A549 (cell line): ENCODE measurements at places on chromosomes 7 and 10.
A peak's percentile ranks its signal among the peaks of the same experiment; 100 is the strongest.

DNA sequence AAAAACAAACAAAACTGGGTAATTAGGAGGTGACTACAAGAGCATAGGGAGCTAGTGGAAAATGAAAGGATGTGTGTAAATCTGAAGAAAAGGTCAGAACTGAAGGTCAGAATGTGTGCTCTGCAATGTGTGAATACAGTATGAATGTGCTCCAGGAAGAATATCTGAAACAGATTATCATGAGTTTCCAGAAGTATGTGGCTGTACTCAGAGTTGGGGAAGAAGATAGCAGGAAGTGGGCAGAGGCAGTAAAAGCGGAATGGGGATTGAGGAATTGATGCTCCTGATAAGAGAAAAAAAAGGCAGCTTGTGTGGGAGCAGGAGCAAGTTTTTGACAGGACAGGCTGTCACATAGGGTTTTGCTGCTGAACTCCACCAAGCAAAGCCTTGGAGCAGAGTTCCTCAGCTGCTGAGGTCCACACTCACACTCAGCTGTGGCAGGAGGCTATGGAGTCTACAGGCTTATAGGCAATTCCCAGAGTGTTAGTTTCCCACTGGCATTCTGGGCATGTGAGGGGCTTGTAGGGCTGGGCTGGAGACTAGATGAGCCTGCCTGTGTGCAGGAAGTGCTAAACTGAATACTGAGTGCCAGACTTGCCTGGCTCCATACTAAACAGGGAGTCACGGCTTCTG is 22.9 kb downstream of the H2AZ2 start:
- DNase-seq, result no peak

DNA sequence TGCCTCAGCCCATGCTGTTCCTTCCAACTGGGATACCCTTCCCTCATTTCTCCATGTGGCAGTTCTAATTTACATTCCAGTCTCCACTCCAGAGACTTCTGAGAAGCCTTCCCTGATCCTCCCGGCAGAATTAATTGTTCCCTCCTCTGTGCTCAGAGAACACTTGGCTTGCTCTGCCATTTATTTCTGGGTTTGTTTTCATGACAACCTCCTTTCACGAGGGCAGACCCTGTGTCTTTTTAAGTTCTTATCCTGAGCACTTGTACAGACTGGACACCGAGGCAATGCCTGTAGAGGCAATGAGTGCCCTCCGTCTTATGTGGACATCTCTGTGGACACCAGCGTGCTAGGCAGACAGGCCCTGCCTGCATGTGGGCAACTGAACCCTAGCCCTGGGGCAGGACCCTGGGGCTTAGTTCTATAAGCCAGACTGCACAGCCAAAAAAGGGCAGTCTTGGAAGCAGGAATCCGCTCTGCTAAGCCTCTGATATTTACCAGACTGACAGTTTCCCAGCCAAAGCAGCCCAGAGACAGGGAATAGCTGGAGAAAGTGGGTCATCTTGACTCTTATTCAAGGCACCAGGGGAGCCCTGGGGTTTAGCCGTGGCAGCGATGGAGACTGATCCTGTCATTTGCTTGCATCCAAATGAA is 474.0 kb downstream of the RPS24 start:
- no peak for DNase-seq

DNA sequence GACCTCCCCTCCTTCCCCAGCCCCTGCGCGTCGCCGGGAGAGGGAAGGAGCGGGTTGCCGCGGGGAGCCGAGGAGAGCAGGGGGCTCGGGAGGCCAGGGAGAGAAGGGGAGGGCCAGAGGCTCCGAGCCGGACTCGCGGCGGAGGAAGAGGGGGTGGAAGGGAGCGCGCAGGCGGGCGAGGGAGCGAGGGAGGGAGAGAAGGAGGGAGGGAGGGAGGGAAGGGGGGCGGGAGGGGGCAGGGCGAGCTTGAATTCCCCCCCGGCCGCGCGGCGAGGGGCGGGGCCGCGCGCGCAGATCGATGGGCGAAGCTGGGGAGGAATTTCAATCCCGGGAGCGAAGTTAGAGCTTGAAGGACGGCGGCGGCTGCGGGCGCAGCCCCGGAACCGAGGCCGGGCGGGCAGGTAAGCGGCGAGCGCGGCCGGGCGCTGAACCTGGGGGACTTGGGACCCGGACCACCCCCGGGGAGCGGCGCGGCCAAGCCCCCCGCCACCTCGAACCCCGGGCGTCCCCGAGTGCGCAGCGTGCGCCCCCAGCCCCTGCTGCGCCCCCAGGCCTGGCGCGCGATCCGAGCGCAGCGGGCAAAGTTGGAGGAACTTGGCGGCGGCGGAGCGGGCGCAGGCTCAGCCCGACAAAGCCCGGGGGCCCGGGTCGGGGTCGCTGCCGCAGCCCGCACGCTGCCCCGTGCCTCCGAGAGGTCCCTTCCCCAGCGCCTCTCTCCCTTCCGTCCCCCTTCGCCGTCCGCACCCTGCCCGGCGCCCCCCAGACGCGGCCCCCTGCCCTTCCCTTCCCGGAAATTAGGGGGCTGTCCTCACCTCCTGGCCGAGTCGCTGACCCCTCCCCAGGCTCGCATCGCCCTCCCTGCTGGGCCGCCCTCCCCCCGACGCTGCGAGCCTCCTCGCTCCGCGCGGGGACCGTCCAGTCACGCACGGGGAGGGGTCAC is at the start of gene ELFN1:
ELFN1 (plus strand) TSS at position 324 of the 940 bp plus-strand sequence. CDS start 74,320 bp downstream, outside the sequence.
- peak; percentile 51 for DNase-seq

- peak; percentile 63 for DNase-seq
Measured at GRCh38 chr10:102394801-102395399, 605 bp upstream of the NFKB2 start.

DNA sequence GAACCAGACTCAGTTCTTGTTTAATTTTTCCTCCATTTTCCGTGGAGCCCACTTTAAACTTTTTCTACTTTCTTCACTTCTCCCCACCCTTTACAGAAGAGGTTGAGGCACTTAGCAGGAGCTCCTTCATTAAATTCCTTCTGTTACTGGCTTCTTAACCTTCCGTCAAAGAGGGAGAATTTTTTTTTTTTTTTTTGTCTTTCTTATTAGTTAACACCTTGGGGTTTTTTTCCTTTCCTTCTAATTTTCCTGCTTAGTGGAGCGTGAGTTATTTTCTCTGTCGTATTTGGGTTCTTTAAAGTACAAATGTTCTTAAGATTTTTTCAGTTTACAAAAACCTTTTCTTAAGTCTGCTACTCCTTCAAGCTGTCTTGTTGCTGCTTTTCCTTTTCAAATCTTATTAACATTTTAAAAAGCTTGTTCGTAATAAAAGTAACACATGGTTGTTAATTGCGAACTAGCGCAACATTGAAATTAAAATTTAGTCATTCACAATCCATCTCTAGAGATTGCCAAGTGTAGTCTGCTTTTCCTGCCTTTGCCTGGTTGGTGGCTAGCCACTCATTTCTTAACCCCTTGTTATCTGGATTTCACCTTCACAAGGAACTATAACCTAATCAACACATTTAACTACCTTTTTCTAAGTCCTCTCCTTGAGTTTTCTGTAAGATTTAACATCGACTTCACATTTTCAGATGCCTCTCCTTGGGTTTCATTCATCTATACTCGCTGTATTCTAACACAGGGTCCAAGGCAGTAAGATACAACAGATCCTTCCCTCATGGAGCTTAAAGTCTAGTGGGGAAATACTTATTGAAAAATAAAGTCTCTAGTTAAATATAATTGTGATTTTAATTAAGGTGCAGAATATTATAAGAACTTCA is 2.0 kb downstream of the BMPR1A start:
- DNase-seq, result no peak

DNA sequence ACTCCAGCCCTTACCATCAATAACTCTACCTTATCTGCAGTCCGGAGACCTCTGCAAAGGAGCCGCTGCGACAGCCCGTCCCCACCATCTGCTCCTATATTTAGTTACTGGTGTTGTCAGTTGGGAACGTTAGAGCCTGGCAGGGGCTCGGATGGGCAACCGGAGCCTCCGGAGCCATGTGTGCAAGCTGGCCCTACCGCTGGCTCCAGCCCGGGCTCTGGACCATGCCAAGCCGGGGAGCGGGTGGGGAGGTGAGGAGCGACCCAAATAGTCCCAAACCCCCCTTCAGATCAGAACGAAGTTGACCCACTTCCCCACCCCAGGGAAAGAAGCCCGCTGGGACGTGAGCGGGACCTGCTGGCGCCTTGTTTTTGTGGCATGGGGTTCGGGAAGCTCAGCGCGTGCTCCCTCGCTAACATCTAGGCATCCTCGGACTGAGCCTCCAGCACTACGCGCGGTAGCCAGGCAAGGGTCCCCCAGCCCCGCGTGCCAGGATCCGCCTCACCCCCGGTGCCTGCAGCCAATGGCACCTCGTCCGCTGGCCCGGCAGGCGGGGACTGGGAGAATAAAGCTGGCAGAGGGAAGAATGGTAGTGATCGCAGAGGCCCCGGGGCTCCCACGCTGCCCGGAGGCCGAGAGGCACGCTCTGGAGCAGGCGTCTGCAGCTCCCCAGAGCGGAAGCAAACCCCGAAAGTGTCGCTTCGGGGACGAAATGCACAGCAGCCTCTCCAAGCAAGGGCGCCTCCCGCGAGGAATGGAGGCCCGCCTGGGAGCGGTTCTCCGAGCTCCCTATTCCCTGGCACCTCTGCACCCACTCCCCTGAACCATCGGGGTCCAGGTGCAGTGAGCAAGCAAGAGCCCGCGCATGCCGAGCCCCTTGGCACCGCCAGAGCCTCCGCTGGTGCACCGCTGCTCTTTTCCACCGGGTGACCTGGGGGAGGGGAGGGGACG is 679 bp downstream of the LRRC20 start:
- DNase-seq, result peak; percentile 25

DNA sequence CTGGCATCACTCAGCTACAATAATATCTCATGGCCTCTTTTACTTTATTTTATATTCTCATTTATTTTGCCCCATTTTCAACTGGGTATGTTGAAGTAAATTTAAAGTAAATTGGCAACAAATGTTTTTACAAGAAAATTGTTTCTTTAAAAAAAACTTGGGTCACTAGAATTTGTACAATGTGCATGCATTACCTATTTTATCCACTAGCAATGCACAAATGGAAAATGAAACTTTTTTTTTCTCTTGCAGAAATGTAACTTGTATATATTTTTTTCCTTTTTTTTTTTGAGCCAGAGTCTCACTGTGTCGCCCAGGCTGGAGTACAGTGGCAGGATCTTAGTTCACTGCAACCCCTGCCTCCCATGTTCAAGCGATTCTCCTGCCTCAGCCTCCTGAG is 10.3 kb upstream of the H2AZ2 start:
- DNase-seq, result no peak

DNA sequence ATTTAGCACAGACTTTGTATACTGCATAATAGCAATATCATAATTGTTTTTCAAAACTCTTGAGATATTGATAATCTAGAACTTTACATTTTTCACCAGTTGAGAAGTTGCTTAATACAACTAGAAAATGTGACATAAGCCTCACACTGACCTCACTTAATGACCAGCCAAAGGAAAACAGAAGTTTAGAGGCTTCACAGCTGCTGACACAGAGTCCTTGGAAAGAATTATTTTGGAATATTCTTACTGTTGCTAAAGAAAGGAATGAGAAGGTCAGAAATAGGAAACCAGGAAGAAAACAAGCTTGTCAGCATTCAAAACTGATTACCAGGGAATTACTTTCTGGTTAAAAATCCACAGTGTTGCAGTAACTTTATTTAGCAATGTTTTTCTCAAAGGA is 35.5 kb upstream of the WASL start:
- no peak for DNase-seq

DNA sequence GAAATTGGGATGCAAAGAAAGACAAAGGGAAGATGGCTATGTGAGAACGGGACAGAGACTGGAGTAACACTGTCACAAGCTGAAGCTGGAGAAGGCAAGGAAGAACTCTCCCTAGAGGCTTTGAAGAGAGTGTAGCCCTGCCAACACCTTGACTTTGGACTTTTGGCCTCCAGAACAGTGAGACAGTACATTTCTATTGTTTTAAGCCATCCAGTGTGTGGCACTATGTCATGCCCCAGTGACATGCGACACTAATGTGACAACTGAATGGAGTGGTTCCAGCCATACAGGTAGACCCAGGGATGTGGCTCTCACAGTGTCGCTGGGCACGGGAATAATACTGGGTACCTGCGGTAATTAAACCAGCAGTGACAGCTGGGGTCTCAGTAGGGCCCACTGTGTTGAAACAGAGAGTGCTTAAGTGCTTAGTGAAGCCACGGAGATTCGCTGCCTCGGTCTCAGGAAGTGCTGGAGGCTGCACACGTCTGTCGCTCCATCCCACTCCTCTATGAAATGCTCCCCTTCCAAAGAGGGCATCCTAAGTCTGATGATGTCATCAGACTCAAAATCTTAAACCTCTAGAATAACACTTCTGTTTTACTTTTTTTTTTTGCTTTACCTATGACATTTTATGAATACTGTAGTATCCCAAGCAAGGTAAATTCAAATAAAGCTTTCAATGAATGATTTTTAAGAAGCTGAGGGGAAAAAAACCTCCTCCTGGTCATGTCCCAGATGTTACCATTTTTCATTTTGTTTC is 154.6 kb upstream of the RHEB start:
- DNase-seq, result no peak

GRCh38 chr10:96118604-96119450 is 11.3 kb upstream of the ZNF518A start:
- peak; percentile 72 for DNase-seq

GRCh38 chr7:92634924-92635519 is 44.8 kb upstream of the FAM133B start:
- peak; percentile 63 for DNase-seq

- no peak for DNase-seq
Measured at GRCh38 chr7:66419210-66419609, 209.5 kb upstream of the KCTD7 start.

DNA sequence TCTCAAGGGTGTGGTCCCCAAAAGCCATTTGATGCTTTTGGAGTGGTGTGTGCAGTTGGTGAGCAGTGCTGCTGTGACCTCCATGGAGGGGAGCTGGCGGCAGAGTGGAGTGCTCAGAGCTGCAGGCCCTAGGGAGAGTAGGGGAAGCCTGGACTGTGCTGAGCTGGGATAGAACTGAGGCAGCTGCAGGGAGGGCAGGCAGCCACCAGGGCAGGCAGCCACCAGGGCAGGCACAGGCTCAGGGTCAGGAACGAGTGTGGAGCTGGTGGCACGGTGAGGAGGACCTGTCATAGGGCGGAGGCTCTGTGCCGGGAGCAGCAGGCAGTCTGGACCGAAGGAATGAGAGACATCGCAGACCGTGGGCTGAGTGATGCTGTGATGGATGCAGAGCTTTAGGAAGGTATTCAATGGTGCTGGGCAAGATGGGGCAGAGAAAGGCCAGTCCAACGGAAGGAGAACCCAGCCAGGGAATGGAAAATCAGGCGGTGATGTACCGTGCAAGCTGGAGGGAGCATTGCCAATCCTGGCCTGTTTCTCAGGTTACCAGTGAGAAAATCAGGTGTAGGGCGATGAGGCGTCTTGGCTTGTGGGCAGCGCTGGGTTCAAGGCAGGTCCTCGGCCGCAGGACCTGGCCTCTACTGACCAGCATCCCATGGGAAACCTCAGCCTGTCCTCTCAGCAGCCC is 152.6 kb downstream of the CAMK1D start:
- DNase-seq, result no peak

GRCh38 chr7:53539558-53539957 is 504.1 kb downstream of the POM121L12 start:
- no peak for DNase-seq
